ENCODE measurements at places on chromosomes 1 and 21.
A peak's percentile ranks its signal among the peaks of the same experiment; 100 is the strongest.

GRCh38 chr1:230797942-230798365, 50.8 kb downstream of the CAPN9 start:
- no peak for DNase-seq

DNA sequence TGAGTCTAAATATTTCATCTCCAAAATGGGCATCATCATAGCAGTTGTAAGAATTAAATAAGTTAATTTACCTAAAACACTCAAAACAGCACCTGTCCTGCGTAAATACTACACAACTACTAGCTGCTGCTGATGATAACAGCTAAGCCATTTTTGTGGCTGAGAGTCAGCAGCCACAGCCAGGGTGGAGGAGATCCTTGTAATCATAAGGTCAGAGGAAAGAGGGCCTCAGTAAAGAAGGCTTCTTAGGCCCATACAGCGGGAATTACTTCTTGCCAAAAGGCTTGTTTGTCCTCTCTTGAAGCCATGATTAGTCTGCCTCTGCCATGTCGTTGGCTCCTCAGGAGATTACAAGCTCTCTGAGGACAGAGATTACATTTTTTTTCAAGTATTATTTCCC, 245.0 kb downstream of the FGGY start:
- no peak for DNase-seq

DNA sequence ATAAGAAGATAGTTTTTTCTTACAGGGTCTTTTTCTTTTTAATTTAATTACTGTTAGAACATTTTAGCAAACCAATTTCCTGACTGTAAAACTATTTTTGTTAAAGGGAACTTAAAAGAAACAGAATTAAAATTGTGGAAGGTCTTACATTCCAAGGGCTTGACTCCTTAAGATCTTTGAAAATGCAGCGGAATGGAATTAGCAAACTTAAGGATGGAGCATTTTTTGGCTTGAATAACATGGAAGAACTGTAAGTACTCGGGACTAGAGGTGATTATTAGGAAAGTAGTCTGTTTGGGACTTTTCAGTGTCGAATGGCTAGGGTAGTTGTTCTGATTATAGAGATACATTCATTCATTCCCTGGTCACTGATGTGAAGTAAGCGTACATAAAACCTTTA, 21.5 kb downstream of the LRIG2 start:
- DNase-seq: no peak

GRCh38 chr21:38679534-38679933, 126.2 kb upstream of the ETS2 start:
- DNase-seq: no peak

GRCh38 chr1:234475167-234475793, 3.7 kb downstream of the TARBP1 start:
- DNase-seq: no peak

DNA sequence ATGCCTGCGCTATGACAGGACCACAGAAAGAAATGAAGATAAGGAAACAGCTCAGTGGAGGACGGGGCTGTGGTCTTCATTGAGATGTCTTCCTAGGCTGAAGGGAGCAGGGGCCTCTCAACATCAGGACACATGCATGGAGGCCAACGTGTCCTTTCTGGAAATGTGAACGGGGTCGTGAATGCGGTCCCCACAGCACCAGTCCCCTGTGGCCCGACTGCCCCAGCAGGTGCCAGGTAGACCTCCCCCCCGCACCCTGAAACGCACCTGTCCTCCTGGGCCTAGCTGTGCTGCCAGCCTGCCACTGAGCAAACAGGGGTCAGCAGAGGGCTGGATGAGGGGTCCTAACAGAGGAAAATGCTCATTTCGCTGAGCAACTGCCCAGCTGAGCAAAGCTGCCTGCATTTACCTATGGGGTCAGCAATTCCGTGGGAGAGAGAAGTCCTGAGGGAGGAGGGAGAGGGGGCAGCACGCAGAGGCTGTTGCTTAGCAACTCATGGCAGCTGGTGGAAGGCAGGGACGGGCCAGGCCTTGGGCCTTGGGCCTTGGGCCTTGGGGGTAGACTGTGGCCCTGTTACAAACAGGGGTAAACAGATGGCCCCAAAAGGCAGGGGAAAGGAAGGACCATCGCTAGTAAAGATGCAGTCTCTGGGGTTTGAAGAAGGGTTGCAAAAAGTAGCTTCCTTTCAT, 77.4 kb downstream of the NPHP4 start:
- DNase-seq: no peak

DNA sequence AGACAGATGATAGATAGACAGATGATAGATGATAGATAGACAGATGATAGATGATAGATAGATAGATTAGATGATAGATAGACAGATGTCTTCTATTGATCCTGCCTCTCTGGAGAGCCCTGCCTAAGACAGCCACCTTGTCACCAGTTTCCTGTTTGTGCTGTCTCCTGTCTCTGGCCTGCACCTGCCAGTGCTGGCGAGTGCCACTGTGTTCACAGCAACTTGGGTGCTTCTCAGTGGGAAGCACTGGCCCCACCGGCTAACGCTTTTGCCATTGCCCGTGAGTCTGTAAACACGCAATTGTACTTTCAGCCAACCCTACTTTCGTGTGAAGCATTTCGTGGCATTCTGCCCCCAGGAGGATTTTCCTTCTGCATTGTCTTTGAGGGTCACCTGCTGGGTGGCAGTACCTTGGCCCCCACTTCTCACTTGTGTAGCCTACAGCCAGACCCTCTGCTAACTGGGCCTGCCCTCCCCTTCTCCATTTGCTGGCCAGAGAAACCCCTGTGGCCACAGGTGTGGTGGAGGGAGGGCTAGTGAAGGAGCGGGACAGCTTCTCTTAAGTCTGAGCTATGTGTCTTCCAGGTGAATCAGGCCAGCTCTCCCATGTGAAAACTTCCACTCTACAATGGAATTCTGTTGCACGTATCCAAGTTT, 23.4 kb upstream of the PDE9A start:
- no peak for DNase-seq

GRCh38 chr1:48214820-48215219, 7.7 kb upstream of the SLC5A9 start:
- no peak for DNase-seq

DNA sequence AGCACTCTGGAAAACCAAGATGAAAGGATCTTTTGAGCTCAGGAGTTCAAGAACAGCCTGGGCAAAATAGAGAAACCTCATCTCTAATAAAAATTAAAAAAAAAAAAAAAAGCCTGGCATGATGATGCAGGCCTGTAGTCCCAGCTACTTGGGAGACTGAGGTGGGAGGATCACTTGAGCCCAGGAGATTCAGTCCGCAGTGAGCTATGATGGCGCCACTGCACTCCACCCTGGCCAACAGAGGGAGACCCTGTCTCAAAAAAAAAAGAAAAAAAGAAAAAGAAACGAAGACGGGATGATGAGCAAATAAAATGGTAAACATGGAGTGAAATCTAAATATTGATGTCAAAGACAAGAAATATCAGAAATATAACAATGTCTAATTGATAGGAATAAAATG, 31.6 kb downstream of the ATP2B4 start:
- no peak for DNase-seq

GRCh38 chr1:1529321-1529720, 11.1 kb downstream of the TMEM240 start:
- no peak for DNase-seq

DNA sequence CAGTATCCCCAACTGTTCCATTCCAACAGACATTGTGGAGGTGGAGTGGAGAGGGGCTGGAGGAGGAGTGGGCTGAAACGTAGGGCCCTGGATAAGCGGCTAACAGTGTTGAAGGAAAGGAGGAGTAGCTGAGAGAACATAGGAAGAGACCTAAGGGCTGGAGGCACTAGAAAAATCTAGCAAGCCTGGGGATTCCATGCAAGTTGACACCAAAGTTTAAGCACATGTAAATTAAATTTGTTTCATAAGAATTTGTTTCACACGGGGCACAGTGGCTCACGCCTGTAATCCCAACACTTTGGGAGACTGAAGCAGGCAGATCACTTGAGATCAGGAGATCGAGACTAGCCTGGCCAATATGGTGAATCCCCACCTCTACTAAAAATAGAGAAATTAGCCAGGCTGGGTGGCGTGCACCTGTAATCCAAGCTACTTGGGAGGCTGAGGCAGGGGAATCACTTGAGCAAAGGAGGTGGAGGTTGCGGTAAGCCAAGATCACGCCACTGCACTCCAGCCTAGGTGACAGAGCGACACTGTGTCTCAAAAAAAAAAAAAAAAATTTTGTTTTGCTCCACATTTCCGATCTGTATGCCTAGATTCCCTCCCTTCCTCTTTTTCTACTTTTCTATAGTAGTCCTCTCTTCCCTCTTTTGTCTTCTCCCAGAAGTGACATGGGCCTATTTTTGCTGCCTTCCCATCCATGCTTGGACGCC, 530 bp upstream of the CD244 start:
- no peak for DNase-seq

DNA sequence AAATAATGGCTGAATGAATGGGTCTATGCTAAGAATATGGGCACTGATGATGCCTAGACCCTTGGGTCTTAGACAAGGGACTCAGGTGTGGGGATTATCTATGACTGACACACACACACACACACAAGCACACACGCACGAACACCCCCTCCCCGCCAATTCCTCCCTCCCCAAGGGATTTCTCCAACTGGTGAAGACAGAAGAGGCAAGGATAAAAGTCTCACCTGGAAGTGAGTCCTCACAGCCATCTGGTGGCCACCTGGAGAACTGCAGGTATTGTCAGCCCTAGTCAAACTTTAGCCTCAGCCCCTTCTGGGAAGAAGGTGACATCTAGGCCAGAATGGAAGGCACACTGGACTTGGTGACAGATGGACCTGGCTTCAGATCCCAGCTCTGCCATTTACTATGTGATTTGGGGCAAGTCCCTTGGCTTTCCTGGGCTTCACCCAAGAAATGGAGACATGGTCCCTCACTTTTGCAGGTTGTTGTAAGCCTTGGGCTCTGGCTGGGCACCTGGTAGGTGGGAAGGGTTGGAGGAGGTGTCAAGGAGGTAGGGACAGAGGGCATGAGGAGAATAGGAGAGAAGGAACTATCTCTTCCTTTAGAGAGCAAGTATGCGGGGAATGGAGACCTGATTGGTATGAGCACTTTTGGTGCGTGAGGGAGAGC, 4.0 kb upstream of the GPR3 start:
- peak; percentile 74 for DNase-seq

GRCh38 chr1:53061859-53062707, at the start of gene PODN:
Gene PODN, plus strand, starts transcription at chr1:53062213. Its CDS starts 7,643 bp downstream, at chr1:53069856.
- no peak for DNase-seq

DNA sequence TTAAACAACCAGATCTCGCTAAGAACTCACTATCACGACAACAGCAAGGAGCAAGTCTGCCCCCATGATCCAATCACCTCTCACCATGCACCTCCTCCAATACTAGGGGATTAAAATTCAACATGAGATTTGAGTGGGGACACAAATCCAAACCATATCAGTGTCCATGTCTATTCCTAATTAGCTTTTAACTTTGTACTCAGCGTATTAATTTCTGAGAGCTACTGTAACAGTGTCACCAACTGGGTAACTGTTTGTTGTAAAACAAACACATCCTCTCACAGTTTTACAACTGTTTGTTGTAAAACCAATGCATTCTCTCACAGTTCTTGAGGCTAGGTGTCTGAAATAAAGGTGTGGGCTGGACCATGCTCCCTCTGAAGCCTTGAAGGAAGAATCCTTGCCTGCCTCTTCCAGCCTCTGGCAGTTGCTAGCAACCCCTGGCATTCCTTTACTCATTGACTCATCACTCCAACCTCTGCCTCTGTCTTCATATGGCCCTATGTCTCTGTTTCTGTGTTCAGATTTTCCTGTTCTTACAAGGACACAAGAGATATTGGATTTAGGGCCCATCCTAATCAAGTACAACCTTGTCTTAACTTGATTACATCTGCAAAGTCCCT, 121.2 kb downstream of the LTN1 start:
- DNase-seq: no peak

DNA sequence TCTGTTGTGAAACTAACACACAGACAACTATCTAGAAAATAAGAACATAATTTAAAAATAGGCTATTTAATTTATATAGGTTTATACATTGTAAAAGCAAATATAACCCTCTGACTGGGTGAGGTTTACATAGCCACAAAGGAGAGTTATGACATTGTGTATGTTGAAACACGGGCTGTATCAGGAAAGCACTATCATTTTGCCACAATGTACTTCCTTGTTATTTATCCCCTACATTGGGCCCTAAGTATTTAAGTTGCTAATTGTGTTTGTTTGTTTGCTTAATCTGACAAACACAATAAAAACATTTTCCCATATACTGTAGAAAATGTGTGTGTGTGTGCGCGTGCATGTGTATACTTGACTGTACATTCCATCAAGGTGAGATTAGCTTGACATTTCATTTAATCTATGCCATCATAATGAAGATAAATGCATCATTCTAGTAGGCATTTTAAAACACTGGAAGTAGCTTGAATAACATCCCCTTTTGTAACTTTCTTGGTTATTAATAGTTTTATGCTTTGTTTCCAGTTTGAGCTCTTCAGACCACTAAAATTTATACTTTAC, 72.1 kb downstream of the RGS13 start:
- no peak for DNase-seq

DNA sequence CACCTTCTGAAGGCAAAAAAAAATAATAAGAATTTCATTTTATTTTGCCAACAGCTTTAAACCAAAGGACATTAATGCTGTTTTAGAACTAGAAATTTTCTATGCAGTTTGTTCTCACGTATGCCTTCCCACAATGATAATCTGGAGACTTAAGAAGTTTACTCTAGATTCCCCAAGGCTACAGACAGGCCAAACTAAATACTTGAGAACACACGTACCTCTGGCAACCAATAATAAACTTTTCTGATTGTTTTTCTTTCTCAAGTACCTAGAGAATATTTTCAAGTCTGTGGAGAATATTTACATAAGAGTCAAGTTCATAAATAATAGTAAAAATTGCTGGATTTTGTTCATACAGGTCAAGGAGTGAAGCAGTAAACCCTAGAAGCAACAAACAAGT, 15.9 kb downstream of the CLDN8 start:
- no peak for DNase-seq

Measured in T-helper 9 cell (primary cell).